Endothelial cell (in vitro differentiated cells): ENCODE measurements at places on chromosomes 3 and 15.

DNA sequence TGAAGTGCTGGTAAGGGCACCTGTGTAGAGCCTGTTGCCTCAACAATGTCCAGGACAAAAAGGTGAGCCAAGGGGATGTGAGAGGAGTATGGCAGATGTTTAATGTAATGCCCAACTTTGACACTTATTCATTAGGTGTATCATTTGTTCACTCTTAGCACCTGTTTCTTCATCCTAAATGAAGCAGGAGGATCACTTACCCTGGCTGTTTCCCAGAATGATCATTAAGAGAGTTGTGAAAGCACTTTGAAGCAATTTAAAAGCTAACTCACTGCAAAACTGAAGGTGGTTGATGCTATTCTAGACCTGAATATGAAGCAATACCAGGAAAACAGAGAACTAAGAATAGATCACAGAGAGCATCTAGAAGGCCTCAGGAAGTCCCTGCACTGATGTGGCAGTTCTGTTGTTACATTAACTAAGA lies 3.4 kb upstream of the HHLA2 start:
- DNase-seq, result no peak

DNA sequence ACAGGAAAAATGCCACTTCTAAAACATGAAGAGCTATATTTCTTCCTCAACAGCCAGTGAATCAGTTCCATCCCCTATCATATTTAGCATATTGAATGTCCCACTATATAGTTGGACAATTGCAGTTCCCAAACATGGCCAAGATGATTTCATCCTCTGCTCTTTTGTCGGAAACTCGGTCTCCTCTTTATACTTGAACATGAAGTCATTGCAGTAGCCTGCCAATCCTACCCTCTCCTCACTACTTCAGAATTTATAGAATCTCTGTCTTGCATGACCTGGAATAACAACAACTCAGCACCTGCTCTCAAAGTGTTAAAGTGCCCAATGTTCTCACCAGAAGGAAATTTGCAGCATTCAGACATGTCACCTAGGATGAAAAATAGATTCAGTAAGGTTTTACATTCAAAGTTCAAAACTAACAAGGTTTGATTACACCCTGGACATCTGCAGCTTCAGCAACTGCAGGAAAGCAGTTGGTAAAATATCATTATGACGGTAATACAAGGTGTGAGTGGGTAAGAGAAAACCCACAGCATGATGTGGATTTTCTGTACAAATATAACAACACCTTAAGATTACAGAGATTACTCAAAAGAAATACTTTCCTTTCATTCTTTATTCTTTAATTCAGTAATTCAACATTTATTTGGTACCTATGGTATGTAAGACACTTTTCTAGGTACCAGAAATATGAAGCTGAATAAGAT lies 52.5 kb downstream of the TP63 start:
- no peak for DNase-seq

GRCh38 chr3:52539010-52539653 lies 2.7 kb downstream of the UQCC5 start:
- no peak for DNase-seq

DNA sequence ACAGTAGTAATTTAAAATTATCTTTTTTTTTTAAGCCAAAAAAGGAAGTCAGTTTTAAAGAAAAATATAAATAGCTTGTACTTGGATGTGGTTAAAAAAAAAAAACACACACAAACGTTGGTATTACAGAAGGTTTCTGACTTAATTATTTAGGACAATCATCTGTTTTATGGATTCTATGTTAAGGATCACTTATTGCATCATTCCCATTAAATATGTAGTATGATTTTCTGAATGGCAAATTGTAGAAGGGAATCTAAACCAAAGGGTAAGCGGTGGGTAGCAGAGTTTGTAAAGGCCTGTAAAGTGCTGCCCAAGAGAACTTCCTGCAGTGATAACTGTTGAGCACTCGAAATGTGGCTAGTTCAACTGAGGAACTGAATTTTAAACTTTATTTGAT lies 8.0 kb downstream of the SENP2 start:
- DNase-seq, result no peak

- no peak for DNase-seq
Measured at GRCh38 chr3:162492446-162493081, 996.0 kb downstream of the OTOL1 start.
